ENCODE measurements at places on chromosomes 1 and 21.

DNA sequence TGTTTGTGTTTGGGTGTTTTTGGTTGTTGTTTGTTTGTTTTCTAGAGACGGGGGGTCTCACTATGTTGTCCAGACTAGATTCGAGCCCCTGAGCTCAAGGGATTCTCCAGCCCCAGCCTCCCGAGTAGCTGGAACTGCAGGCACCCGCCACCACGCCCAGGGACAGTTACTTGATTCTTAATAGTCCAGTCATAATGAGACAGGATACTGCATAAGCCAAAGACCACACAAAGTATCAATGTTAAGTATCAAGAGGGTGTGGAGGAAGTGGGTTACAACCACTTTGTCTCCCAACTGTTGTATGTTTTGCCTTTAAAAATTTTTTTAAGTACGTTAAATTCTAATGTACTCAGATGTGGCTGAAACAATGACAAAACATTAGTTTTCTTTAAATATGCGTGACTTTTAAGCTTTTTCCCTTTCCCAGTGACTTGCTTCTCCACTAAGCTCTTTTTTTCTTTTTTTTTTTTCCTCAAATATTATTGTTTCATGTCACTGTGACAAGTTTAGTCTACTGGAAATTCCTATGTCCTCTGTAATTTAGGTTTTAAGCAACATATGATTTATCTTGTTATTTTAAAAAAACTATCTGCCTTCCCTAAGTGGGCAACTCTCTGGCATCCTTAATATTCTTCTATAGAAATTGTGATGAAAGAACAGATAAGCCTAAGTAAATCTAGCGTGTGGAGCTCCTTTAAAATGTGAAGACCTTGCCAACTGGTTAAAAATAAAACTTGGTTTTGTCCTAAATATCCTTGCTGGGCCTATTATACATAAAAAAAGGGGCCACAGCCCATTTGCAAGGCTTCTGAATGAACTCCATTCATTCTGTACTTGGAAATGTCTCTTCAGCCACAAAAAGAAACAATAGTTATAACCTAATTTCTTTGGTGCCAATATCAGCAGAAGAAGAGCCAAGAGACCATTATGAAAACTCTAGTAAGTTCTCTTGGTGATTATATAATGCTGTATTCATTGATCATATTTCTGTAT lies 56.2 kb upstream of the DPH5 start:
- DNase-seq: peak; percentile 24

GRCh38 chr1:83994111-83994510 lies 4.8 kb downstream of the TTLL7 start:
- DNase-seq: no peak

GRCh38 chr1:239943761-239944160 lies 147.9 kb upstream of the FMN2 start:
- no peak for DNase-seq

GRCh38 chr1:25106976-25107642 lies 125.2 kb downstream of the SYF2 start:
- DNase-seq: no peak

DNA sequence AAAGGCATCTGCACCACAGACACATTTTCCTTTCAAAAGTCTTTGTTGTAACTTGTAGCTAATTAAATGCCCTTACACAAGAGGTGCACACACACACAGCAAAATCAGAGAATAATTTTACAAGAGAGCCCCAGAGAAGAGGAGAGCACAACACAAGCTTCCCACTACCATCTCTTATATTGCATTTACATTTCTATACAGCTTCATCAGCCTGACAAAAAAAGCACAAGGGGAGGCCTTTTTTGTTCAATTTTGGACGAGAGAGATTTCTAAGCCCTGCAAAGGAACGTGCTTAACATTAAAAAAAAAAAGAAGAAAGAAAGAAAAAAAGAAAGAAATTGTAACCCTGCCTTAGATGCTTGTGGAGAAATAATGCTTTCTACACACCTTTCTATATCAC lies 17.1 kb upstream of the ESRRG start:
- no peak for DNase-seq

DNA sequence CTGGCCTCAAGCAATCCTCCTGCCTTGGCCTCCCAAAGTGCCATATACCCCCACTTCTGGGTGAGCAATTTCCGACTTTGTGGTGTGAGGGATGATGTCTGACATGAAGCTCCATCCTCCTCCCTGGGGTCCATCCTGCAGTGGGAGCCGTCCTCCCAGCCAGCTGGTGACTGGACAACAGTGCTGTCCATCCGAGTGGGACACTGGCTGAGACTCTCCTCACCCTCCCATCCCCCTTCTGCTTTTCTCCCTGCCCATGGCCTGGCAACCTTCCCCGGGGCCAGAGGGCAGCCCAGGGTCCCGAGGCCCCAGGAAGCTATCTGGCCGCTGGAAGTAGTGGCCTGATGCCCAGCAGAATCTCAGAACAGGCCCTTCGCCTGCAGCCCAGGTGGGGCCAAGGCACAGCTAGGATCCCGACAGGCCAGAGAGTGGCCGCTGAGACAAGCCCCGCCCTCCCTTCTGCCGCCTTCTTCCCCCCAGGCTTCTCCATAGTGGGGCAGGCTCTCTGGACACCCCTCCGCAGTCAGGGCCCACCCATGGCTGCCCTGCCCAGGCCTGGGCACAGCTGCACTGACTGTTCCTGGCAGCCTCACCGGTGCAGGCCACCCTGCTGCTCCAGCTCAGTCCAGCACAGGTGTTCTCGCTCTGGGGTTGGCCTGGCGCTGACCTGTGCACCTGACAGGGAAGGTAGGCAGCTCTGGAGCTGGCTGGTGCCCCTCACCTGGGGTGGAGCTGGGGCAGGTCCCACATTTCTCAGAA lies 8.4 kb upstream of the FAAP20 start:
- no peak for DNase-seq

All from naive thymus-derived CD4-positive, alpha-beta T cell (primary cell).